Aorta (tissue), 5 donors: ENCODE measurements at places on chromosomes 3 and 15. TPM values are rescaled to one million over a fixed set of nuclear protein-coding genes. Genes with fewer than 3 reads are reported as not detected.

DNA sequence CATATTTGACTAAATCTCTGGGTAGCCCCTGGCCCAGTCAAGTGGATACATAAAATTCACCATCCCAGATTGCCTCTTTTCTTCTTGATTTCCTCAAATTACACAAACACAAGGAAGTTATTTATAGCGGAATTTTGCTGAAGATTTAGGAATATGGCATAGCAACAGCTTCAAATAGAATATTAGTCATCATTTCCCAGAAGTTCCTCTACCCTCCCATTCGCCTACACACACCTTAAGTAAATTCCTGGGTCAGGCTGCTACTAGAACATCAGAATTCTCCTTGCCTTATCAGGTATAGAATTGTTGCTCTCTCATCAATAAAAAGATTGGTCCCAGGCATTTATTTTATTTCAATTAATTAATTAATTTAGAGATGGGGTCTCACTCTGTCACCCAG, 31.6 kb downstream of the MESD start:
- peaks cover 4% of the 10 kb centered on the region for H3K36me3 ChIP-seq
- no peak for DNase-seq
- no peak overlapping the region for H3K4me3 ChIP-seq
- no peaks in the 10 kb centered on the region for H3K27me3 ChIP-seq
- H3K4me1 ChIP-seq = peaks cover 3% of the 10 kb centered on the region

DNA sequence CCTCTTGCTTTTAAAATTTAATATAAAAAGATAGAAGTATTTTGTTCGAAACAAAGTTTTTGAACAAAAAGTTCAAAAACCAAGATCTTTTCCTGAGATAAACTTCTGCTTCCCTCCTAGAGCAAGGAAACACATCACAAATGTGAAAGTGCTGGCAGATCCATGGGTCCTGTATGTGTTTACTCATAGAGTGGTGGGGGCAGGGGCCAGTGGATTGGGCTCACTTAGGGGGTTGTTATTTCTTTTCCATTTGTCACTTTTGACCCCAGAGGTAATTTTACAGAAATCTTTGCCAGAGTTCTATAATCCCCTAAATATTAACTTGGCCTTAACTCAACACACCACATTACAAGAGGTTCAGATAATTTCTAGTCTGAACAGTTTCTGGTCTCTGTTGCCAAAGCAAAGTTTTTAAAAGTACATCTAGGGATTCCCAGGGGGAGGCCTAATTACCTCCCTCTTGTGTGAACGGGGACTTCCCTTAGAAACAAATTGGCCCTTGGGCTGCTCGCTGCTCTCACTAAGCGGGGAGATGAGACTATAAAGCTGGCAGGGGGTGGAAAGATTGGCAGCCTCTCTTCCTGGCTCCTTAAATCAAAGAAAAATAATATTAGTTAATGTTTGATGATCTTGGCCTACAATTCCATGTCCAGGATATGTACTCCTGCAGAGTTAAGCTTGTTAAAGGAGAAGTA, 66.8 kb upstream of the PTX3 start:
- H3K27me3 ChIP-seq = no peaks in the 10 kb centered on the region
- DNase-seq = no peak
- no peak overlapping the region for H3K27ac ChIP-seq
- H3K36me3 ChIP-seq = no peaks in the 10 kb centered on the region

GRCh38 chr15:42133886-42134502, 22.4 kb downstream of the PLA2G4F start:
- DNase-seq = peak; percentile 67
- H3K27ac ChIP-seq = no peak overlapping the region
- H3K27me3 ChIP-seq = no peaks in the 10 kb centered on the region
- no peak overlapping the region for H3K4me3 ChIP-seq

DNA sequence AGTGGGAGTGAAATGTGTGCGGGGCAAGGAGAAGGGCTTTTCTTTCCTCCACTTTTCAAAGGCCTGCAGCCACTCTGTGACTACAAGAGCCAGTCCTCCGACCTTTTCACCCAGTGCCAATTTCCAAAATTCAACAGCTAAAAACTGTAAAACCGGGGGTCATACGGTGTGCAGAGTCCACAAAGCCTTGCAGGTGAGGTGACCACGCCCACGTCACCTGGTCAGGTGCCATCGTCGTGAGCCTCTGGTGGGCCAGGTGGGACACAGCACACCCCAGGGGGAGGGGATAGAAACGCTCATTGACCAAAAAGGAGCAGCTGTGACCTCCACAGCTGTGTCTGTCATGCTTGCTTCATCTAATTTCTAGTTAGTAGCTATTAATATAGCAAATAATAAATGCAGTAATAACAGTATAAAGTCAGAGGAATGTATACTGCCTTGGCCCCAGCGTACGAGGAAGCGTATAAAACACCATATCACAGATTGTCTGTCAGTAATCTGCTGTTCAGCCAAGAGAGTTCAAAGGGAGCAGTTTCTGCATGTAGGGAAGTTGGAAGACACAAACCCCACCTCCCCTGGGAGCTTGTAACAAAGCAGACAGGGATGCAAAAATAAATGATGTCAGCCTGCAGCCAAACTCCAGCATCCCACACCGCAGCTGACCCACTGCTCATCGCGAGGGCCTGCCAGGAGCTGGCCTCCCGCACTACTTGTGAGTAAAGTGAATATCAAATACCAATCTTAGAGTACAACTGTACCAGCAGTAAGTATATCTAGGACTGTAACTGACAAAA, 86.7 kb downstream of the VGLL4 start:
- no peak overlapping the region for H3K27ac ChIP-seq
- H3K36me3 ChIP-seq = no peaks in the 10 kb centered on the region
- peak; percentile 74 for DNase-seq
- H3K4me3 ChIP-seq = no peak overlapping the region

The CPNE9 gene
- total RNA-seq = not detected

DNA sequence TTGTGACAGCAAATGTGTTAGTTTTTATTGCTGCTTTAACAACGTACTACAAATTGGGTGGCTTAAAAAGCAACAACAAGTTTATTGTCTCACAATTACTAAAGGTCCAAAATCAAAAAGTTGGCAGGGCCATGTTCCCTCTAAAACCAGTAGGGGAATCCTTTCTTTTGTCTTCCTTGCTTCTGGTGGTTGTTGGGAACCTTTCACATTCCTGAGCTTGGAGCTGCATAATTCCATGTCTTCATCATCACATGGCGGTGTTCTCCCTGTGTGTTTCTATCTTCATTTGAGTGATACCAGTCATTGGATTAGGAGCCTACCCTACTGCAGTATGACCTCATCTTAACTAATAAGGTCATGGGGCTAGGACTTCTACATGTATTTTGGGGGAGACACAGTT, 7.4 kb downstream of the SPRED1 start:
- H3K27me3 ChIP-seq = no peaks in the 10 kb centered on the region
- H3K4me1 ChIP-seq = no peaks in the 10 kb centered on the region
- H3K4me3 ChIP-seq = no peak overlapping the region
- H3K36me3 ChIP-seq = no peaks in the 10 kb centered on the region

- H3K4me1 ChIP-seq = no peaks in the 10 kb centered on the region
- H3K36me3 ChIP-seq = no peaks in the 10 kb centered on the region
Observed at GRCh38 chr15:73338058-73338457, 30.7 kb downstream of the HCN4 start.
